ENCODE measurements at places on chromosomes 16 and 17.

DNA sequence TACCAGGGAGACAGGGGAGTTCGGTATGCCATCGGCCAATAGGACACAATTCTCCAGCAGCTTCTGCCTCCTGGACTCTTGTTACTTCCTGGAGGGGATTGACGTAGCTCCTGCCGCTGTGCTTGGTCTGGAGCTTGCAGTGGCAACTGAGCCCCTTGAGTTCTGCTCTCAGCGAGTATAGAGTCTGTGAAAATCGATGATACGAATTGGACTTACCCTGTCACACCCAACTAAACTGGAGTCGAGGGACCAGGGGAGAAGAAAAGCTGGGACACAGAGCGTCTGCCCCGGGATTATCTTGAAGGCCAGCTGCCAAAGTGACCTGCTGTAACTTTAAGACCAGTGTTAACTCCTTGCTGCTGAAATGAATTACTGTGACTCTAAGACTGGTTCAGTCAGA is 22.2 kb downstream of the SEC14L1 start:
- DNase-seq: no peak

GRCh38 chr17:80847496-80848230 is 144.0 kb upstream of the CHMP6 start:
- no peak for DNase-seq

- no peak for DNase-seq
Observed at GRCh38 chr17:56175299-56175955, 22.2 kb downstream of the ANKFN1 start.

DNA sequence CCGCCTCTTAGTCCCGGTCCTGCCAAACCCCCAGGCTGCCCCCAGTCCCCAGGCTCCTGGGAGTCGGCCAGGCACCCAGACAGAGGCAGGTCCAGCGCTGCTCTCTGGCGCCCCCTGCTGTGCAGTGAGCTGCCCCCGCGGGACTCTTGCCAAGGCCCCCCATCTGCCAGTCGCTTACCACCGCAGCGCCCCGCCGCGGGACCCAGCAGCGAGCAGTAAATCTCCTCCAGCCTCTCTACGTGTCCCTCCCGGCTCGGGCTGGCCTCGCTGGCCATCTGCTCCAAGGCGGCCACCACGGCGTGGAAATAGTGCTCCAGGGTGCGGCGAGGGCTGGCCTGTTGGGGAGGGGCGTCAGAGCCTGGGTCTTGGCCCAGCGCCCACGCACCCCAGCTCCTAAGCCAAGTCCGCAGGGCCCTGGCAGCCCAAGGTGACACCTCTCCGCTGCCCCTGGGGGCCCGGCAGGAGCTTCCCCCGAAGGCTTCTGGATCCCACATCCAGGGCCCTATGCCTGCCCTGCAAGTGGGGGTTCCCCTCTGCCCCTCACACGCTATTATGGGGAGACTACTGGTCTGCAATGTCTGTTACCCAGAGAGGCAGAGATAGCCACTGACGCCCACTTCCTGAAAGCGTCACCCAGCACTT is 33.7 kb upstream of the MFSD6L start:
- DNase-seq: no peak

DNA sequence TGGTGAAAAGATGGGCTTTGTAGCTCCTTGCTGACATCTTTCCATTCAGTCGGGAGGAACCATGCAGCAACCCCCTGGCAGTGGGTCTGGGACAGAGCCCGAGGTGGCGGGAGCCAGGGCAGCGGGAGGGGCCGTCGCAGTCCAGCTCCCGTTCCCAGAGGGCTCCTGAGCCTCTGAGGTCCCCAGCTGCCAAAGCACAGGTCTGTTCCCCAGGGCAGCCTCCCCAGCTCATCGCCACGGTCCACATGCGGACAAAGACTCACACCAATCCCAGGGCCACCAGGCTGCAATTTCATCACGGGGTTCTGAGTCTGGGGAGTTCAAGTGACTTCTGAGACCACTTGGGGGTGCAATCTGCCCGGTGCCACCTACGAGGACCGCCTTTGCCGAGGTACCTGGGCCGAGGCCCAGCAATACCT is 196.0 kb downstream of the RBFOX3 start:
- DNase-seq: no peak

GRCh38 chr16:15983898-15984297 is 34.5 kb downstream of the ABCC1 start:
- DNase-seq: no peak
